ENCODE measurements at places on chromosomes 2 and 18.

- DNase-seq: no peak
These were observed 42.6 kb upstream of the MAP4K3 start for GRCh38 chr2:39479696-39480095.

DNA sequence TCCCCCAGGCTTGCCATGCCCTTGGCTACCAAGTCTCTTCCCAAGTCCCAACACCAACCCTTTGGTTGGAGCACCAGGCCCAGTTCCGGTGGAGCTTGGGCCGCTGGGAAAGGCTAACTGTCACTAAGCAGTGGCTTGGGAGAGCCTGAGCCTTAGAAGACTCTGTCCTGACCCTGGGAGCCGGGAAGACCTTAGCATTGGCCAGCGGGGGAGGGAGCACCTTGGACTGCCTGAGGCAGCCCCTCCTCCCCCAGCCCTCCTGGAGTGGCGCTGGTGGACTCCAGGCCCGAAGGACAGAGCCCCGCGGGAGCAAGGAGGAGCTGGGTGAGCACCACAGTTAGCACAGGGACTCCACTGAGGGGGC is 62.5 kb upstream of the POMC start:
- DNase-seq: no peak

DNA sequence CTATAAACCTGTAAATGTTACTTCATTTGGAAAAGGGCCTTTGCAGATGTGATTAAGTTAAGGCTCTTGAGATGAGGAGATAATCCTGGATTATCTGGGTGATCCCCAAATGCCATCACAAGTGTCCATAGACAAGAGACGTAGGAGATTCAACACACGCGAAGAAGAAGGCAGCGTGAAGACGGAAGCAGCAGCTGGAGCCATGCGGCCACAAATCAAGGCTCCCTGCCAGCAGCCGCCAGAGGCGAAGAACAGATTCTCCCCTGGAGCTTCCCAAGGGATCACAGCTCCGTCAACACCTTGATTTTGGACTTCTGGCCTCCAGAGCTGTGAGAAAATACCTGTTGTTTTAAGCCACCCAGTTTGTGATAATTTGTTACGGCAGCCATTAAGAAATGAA is 11.0 kb upstream of the VAPA start:
- no peak for DNase-seq

GRCh38 chr2:118231759-118232158 is 143.5 kb downstream of the INSIG2 start:
- DNase-seq: no peak

GRCh38 chr18:73679941-73680712 is 467.5 kb downstream of the FBXO15 start:
- no peak for DNase-seq

DNA sequence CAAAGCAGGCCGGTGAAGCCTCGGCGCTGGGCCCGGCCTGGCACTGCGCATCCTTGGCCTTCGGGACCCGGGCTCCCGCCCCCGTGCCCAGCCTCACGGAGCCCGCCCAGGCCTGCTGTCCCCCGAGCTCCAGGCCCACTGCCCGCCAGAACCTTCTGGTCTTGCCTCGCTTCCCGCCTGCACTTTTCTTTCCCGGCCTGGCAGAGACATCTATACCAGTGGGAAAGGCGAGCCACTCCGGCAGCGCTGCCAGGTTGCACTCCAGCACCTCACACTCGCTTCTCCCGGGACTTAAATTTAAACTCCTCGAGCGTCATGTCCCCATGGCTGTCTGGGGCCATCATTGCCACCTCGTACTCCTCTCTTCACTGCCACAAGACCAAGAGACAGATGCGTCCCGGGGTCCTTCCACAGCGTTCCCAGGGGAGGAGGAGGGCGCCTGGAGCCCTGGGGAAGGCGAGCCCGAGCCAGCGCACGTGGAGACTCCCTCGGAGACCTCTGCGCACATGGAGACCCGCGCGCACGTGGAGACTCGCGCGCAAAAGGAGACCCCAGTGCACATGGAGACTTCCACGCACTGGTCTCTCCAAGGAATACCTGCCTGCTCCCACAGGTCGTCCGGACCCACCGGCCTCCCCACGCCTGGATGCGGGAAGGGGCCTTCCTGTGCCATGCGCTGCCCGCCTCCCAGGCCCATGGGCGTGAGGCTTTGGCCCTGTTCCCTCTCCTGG is 253.1 kb upstream of the SALL3 start:
- DNase-seq: no peak

- DNase-seq: no peak
These were observed 53.8 kb upstream of the SLC66A3 start for GRCh38 chr2:11101430-11101829.

DNA sequence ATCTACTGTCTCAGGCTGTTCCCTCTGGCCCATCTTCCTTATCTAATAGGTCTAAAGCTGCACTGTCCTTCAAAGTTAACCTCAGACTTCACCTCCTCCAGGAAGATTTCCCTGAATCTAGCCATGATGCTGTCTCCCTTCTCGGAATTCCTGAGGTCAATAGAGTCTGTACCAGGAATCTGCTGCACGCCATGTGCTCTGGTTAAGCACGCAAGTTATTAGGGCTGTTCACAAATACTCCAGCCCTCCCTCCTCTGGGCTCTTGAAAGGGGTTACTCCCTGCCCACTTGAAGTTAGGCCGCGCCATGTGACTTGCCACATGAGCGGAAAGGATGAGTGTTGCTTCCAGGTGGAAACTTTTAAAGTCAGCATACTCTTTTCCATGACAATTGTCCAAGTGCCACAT is 43.6 kb downstream of the MCFD2 start:
- DNase-seq: no peak

DNA sequence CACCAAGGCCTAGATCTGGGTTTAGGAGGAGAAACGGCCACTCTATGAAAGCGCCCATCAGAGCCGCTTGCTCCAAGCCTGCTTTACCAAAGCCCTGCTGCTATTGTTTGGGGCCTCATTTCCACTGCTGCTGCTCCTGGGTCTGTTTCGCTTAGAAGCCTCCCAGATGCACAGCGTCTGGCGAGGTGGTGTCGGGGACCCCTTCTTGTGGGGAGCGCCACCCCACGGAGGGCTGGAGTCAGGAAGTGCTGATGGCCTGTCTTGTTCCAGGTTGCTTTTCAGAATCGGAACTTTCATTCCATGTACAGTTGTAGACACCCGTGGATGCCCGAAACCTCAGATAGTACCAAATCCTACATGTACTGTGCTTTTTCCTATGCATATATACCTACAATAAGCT is 204.9 kb upstream of the TWIST2 start:
- no peak for DNase-seq

DNA sequence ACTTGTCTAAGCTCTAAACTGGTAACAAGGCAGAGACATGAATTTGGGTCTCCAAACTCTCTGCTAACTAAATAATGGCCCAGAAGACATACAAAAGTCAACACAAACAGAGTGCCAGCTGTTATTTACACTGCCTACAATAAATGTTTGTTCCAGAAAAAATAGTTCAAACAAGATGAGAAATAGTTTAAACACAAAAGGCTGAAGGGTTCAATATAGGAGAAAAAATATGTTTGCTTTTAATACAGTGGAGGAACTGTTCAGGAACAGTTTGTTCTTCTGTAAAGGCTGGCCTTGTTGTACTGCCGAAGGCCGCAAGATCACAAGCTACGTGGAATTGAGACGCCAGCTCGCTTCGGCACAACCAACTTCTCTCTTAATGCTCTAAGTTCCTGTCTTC is 74.6 kb downstream of the AFF3 start:
- DNase-seq: no peak

GRCh38 chr18:74715865-74716712 is 118.4 kb downstream of the ZNF407 start:
- DNase-seq: no peak

GRCh38 chr2:181070119-181070835 is 89.9 kb downstream of the UBE2E3 start:
- no peak for DNase-seq

- DNase-seq: no peak
These were observed 53.8 kb downstream of the MAP4K4 start for GRCh38 chr2:101751276-101751815.

- no peak for DNase-seq
These were observed at the start of gene GPR39 for GRCh38 chr2:132416723-132417395. Gene GPR39, plus strand, starts transcription at chr2:132416805.

DNA sequence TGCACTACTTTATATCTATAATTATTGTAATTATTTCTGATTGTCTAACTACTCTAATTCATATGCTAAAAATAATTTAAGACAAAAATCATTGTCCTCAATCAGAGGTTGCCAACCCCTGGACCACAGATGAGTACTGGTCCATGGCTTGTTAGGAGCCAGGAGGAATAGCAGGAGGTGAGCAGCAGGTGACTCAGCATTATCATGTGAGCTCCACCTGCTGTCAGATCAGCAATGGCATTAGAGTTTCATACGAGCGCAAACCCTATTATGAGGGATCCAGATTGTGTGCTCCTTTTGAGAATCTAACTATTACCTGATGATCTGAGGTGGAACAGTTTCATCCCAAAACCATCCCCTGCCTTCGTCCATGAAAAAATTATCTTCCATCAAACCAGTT is 1434.4 kb downstream of the LRP1B start:
- DNase-seq: no peak

GRCh38 chr2:173150963-173151362 is 75.3 kb downstream of the MAP3K20 start:
- no peak for DNase-seq

- DNase-seq: no peak
These were observed 40.8 kb upstream of the SPAG16 start for GRCh38 chr2:213243189-213244044.

DNA sequence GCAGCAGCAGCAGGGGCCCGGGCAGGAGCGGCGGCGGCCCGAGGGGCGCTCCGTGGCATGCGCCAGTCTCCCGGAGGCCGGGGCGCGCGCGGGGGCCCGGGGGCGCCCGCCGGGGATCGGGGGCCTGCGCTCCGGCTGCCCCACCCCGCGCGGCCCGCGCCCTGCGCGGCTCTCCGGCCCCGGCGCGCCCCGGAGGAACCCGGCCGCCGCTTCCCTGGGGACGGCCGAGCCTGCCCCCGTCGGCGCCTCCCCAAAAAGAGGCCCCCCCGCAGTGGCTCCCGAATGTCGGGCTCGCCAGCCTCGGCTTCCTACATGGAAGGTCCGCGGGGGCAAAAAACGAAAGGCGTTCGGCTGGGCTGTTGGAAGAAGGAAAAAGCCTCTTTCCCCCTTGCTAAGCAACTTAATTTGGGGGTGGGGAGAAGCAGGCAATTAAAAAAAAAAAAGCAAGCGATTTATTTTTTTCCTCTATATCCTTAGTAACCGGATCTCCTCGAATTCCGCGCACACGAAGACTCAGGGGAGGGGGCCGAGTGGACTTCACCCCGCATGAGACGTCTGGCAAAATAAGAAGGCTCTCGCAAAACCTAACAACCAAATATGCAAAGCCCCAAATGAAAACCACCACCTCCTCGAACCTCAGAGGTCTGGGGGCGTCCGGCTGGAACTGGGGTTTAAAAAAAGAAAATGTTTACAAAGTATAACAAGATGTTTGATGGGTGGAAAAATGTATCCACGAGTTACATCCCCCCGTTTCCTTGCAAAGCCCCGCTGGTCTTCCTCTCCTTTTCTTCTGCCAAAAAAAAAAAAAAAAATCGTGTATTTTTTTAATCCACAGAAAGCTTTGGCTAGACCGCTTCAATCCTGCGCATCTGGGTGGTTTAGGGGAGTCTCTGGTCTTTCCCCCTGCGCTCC is at the start of gene SMAD7:
Gene SMAD7, minus strand, starts transcription at position 430 of the 912 bp plus-strand sequence. CDS start 541 bp downstream, outside the sequence.
- DNase-seq: no peak

DNA sequence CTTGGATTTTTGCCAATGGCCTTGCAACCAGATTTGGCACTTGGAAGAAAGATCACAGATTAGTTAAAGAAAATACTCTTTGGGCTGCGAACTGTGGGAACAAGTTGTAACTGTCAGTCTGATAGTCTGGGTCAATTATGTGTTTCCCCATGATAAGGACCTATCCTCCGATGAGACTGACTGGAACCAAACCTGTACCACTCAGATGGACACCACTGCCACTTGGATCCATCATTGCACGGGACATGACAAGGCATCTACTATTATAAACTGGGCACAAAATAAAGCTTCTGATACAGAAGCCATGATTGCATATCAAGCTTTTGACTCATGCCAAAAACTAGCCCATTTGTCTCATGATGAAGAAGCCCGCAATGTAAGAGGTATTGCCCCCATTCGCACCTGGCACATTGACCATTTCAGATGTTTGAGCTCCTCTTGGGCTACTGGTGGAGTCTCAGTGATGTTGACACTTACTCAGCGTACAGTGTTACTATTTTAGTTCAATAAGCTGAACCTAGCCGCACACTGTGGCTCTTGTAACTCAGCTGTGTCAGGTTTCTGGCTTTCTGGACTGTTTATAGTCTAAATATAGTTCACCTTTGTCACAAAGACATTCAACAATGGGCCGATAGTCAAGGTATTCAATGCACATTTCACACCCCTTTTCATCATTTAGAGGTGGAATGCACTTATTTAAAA is 179.8 kb upstream of the RBBP8 start:
- DNase-seq: no peak

GRCh38 chr18:69659142-69659651 is 258.5 kb downstream of the DOK6 start:
- no peak for DNase-seq

GRCh38 chr18:51802569-51803428 is 537.2 kb upstream of the DCC start:
- DNase-seq: no peak

GRCh38 chr18:36366994-36367839 is 69.7 kb downstream of the FHOD3 start:
- DNase-seq: no peak

DNA sequence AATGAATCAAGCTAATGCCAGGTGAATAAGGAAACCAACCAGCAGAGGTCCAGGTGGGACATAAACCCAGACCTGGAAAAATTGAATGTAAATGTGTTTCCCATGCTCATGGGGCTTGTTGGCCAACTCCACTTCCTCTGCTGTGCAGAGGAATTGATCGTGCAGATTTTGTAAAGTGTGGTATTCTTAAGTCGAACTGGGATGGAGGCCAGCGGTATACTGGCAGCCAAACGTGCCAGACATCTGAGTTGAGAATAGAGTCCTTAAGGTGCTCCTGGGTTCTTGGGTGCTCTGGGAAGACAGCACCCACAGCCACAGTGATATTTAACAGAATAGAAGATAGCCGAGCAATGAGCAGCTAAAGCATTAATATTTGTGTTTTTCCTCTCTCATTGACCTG is 146.5 kb upstream of the LGALSL start:
- DNase-seq: no peak

GRCh38 chr2:81196383-81196851 is 891.9 kb upstream of the LRRTM1 start:
- no peak for DNase-seq

- DNase-seq: no peak
These were observed 88.0 kb downstream of the AFF3 start for GRCh38 chr2:100054426-100054825.

DNA sequence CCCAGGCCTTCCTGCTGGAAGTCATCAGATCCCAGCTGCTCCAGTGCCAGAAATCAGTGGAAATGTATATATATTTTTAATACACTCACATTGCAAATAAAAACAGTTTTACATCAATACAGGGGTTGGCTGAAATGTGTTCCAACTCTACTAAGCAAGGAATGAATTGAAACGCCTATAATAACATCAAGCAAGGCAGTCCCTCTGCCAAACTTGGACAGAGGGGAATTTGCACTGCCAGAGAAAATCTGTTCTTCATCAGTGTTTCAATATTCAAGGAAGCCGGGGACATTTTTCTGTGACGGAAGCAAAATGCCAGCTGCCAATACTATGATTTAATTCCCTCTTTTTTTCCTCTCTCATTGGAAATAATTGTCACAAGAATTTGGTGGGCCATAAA is 335.3 kb downstream of the TNS1 start:
- DNase-seq: no peak

GRCh38 chr2:167652401-167652800 is 595.0 kb downstream of the STK39 start:
- no peak for DNase-seq
